ENCODE measurements at places on chromosomes 7 and 10.

DNA sequence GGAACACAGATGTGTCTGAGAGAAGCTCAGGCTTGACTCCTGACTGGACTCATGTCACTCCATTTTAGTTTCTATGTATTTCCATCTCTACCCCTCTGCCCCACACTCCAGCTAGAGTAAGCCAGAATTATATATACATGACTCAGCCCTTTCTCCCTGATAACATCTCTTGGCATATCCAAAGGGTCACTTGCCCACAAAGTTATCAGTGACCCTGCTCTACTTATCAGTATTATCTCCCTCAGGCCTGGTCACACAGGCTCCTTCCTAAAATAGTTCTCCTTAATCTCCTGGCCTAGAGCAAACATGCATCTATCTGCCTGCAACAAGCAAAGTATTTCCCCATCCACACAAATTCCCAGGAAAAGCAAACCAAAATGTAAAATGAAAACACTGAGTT, 598.3 kb downstream of the SUGCT start:
- no peak for DNase-seq

DNA sequence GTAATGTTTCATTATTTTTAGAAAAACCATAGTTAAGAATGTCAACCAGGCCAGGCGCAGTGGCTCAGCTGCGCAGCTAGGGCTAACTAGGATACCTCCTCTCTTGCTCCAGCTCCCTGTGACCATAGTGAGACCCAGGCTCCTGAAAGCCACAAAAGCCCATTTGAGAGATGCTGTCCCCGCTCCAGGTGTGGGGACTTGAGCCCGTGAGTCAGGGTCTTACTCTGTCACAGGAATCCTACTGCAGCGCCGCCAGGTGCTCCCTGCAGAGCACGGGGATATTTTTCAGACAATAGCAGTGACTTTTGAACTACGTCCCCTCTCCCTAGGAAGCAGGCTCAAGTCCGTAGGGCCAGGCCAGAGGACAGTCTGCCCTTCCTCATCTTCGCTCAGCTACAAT, 75.6 kb upstream of the NRBF2 start:
- DNase-seq = no peak

DNA sequence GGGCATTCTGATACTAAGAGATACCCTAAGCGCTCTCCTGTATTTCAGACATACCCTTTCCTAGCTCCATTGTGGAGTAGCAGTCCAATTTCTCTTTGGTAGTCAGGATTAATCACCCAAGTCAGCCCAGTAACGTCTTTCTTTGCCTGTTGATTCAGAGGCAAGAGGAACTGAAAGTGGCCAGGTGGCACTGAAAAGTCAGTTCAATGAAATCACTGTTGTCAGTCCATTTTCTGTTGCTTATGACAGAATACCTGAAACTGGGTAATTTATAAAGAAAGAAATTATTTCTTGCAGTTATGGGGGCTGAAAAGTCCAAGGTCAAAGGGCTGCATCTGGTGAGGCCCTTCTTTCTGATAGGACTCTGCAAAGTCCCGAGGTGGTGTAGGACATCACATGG, 40.2 kb downstream of the ANKRD61 start:
- DNase-seq = no peak

- no peak for DNase-seq
Measured at GRCh38 chr10:112230325-112230988, 46.9 kb upstream of the GPAM start.

- DNase-seq = no peak
Measured at GRCh38 chr10:45180946-45181875, 134.2 kb downstream of the OR13A1 start.

DNA sequence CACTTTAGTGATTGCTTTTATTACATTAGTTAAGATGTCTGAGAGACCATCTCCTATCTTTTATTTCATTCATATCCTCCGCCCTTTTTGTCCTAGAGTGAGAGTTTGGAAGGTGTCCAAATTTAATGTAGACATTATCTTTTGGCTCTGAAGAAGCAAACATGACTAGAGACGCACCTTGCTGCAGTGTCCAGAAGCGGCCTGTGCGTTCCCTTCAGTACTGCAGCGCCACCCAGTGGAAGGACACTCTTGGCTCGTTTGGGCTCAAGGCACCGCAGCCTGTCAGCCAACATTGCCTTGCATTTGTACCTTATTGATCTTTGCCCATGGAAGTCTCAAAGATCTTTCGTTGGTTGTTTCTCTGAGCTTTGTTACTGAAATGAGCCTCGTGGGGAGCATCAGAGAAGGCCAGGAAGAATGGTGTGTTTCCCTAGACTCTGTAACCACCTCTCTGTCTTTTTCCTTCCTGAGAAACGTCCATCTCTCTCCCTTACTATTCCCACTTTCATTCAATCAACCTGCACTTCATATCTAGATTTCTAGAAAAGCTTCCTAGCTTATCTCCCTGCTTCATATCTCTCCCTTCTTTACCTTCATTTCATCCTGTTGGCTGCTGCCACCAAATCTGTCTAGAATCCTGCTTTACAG, 10.4 kb upstream of the CLCN1 start:
- no peak for DNase-seq

GRCh38 chr7:126972571-126972970, 280.2 kb downstream of the GRM8 start:
- no peak for DNase-seq

GRCh38 chr10:117686606-117687005, 144.1 kb downstream of the EMX2 start:
- no peak for DNase-seq

DNA sequence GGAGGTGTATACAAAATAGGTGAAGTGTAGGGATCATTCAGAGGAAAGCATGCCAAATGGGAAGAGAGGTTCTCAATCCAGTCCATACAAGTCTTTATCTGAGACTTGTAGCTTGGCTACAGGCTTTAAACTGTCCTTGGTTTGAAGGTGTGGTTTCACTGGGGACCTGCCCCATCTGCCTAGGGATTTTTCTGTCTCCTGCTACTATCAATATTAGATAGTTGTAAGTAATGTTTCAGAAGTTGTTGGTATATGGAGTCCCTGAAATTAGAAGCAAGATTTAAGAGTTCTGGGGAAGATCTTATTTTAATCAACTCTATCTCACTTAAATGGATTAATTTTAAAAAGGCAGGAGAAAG, 100.9 kb downstream of the ANKRD7 start:
- no peak for DNase-seq

DNA sequence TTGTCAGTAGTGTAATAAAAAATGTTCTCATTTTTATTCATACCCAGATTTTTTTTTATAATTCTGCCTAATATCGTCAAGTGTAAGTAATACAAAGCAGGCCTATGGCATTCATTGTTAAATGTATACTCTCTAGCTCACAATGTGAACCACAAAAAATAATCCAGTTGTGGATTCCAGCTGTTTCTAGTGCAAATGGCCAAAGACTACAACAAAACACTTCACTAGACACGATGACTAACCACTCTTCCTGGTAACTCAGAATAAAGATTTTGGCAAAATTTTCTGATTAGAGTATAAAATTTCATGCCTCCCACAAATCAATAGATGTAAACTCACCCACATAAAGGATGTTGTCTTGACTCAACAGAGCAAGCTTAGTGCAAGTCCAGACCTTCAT, 396.6 kb downstream of the DGKB start:
- DNase-seq = no peak

DNA sequence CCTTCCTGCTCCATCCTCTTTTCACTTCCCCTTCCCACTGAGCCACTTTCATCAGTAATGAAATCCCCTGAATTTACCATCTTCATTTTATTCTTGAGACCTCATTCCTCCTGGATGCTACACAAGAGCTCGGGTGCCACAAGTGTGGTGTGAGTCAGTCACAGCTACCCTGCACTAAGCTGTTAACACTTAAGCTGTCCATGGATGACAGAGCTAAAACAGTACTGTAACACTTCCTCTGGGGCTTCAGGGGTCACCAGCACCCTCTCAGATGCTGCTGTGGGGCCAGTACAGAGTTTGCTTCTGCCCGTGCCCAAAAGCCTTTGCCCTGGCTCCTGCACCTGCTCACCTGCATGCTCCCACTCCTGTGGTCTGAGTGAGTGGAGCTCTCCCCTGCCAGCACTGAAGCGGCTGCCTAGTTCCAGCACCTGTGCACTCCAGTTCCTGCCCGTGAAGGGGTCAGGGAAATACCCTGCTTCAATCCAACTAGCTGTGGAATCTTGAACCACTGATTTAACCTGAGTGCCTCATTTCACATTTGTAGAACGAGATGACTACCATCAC, 71.9 kb downstream of the POT1 start:
- DNase-seq = no peak

DNA sequence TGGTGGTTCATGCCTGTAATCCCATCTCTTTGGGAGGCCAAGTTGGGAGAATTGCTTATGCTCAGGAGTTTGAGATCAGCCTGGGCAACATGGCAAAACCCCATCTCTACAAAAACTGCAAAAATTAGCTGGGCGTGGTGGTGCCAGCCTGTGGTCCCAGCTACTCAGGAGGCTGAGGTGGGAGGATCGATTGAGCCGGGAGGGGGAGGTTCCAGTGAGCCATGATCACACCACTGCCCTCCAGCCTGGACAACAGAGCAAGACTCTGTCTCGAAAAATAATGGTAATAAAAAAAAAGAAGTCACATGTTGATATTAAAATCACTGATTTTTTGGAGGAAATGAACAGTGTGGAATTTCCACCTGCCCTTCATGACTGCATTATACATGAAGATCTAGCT, 15.8 kb downstream of the PHYH start:
- no peak for DNase-seq

- DNase-seq = no peak
Measured at GRCh38 chr7:45653209-45653907, 79.2 kb downstream of the ADCY1 start.

DNA sequence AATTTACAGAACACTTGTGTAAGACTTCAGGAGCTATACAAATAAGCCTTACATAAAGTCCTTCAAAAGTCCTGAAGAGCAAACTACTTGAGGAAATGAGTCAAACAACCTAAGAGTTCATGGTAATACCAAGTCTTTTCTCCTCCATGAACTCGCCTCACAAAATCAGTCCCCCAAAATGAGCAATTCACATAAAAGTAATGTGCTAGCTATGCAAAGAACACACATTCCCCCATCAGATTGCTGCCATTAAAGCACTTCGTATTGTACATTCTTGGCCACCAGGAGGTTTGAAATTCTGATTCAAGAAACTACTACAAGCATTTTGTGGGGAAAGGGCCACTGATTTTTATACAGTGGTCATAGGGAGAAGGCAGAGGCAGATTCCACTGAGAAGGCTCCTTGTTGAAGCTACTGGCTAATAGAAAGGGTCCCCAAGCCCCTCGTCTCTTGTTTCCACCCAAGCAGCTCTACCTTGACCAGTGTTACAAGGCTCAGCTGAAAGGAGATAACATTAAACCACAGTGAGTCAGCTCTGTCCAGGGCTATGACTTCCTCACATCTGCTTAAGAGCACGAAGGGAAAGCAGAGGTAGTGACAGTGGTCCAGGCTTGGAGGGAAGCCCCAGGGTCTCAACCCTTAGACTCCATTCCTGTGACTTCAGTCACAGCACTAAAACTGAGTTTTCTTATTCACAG, 115.2 kb upstream of the CDK1 start:
- DNase-seq = no peak

DNA sequence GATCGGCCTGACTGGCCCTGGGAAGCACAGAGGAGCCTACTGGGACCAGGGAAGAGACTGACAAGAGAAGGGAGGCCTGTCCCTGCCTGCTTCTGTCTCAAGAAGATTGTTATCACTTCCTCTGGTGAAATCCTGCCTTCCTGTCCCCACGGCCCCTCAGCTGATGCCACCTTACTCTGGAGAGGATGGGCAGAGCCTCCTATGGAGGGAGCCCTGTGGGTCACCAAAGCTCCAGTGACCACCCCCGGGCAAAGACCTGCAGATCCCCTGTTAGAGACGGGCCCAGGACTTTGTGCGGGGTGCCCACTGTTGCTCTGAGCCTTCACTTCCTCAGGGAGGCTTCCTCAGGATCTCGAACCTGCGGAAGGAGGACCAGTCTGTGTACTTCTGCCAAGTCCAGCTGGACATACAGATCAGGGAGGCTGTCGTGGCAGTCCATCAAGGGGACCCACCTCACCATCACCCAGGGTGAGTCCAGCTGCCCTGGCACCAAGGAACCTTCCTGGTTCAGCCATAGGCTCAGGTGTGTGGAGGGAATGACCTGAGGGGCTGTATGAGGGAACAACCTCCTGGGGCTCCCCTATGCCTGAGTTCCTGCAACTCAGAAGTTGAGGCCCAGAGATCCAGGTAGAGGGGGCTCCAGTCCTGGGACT, 1.4 kb upstream of the PILRB start:
- no peak for DNase-seq

GRCh38 chr10:121444520-121445165, 153.6 kb downstream of the FGFR2 start:
- DNase-seq = no peak

DNA sequence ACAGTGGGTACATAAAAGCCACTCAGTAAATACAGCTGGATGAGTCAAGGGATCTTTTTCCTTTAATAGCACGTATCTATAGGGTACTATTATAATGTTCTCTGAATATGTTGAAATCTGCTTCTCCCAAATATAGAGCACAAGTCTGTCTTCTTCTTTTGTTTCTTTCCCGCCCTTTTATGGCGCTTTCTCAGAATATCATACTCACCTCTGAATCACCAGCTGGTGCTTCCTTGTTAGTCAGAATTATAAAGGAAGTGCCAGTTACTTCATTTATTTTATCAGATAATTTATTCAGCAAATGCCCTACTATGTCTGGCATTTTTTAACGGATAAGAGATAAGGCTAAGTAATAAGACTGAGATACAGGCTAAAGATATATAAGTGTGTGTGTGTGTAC, 772.9 kb downstream of the SORCS3 start:
- DNase-seq = no peak

- DNase-seq = no peak
Measured at GRCh38 chr10:46551701-46552525, 4.5 kb downstream of the GPRIN2 start.

GRCh38 chr7:90172624-90173023, 18.4 kb downstream of the STEAP1 start:
- no peak for DNase-seq

DNA sequence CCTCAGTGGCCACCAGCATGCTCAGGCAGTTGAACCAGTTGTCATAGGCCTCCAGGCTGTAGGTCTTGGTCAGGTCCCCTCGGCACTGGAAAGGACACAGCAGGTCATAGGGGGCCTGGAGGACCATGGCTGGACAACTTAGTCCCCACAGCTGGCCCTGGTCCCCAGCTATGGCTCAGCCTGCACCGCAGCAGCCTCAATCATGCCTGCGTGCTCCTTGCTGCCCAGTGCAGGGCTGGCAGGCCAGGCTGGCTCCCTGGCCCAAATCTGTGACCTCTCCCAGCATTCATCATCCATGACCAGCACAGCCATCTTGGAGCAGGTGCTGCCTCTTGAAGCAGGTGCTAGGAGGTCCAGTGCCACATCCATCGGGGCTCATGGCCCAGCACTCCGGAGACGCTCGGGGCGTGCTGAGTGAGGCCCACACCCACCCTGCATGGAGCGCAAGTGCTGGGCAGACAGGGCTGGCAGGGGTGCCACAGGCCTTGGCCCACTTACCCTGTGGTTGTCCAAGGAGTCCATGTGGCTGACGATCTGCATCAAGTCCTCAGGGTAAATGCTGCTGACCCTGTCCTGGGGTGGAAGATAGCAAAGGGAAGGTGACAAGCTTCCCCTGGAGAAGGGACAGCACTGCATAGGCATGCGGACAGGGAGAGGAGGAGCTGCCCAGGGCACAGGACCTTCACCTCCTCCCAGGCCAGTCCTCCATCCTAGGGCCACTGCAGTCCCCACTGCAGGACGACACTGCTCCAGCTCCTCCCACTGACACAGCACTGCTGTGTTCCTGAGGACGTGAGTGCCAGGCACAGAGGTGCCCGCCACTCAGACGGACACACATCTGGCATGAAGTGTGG, 61.7 kb downstream of the CSGALNACT2 start:
- DNase-seq = no peak

GRCh38 chr10:103186128-103186527, 6.9 kb downstream of the NT5C2 start:
- DNase-seq = no peak
